ENCODE measurements at places on chromosomes 5 and 9.

DNA sequence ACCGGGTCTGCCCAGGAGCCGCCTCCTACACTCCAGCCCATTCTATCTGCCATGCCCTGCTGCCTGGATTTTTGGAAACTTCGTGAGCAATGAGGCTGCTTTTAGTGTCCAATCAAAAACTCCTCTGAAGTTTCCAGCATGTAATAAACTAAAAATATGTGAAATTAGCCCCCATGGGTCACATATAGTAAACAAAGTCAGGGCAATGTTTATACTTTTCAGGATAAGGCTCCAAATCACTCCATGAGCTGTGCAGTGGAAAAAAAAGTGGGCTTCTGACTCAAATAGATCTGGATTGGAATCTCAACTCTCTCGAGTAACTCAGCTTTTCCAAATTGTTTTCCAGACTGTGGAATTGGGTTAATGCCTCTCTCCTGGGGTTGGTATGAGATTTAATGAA, 68.2 kb downstream of the PIK3R1 start:
- DNase-seq, result no peak

DNA sequence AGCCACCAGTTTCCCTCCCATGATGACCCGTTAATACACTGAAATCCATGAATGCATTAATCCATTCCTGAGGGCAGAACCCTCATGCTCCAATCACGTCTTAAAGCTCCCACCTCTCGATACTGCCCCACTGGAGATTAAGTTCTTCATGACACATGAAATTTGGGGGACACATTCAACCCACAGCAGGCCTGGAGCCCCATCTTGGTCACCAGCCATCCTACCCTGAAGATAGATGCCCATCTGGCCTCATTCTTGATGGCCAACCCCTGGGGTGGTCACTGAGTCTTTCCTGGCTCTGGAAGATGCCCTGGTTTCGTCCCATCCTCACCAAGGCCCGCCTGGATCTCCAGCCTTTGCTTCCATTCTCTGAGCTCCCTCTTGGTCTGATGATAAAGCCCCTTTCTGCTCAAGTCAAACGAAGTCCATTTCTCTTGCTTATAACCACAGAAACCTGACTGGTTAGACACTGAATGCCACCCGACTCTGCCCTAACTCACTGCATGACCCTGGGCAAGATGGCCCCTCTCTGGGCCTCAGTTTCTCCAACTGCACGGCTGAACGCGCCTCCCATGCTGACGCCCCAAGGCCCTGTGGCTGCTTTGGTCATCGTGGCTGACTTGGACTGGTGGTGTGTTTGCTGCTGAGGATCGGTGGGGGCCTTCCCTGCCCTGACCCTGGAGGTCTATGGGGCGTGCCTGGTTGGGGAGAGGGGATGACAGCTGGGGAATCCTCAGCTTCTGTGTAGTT, 138.4 kb upstream of the IER5L start:
- no peak for DNase-seq

DNA sequence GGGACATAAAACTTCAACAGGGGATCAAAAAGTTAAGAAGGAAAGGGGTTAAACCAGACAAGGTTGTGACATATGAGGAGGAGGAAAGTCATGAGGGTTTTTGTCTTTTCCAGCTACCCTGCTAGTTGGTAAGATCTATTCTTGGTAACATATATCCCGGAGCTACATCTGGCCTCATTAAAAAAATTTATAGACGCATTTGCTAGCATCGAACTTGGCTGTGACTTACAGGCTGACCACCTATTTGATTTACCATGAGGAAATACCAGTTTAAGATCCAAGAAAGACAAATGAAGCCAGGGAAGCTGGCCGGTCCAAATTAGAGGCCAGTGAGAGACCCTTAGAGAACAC, 87.6 kb upstream of the NIPAL4 start:
- no peak for DNase-seq

DNA sequence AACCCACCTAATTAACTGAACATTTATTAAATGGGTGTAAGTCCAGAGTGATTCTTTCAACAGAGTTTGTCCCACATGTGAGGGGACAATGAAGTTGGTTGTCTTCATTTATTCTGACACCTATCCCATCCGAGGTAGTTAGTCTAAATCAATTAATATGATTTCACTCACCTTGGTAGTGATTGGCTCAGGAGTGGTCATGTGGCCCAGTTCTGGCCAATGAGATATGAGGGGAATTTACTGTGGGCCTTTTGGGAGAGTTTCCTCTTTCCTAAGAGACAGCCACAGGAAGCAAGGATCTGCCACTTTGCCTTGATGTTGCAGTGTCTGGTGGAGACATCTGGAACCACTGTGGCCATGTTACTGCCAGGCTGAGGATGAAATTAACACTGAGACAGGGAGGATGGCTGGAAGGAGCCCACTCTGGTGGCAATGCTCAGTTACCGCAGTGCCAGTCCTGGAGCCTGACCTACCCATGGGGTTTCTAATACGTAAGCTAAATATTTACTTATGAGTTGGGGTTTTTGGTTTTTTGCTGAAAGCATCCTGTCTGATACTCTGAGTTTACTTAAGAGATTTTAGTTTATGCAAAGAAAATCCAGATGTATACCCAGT, 118.6 kb downstream of the FGF18 start:
- no peak for DNase-seq

GRCh38 chr5:115351356-115352195, 55.1 kb upstream of the CCDC112 start:
- no peak for DNase-seq

Data from stimulated activated CD8-positive, alpha-beta memory T cell treated with anti-CD3 and anti-CD28 coated beads, Interleukin-2, amount 100 ng/mL, for 1 hour (primary cell).